ENCODE measurements at places on chromosomes 2 and 18.

DNA sequence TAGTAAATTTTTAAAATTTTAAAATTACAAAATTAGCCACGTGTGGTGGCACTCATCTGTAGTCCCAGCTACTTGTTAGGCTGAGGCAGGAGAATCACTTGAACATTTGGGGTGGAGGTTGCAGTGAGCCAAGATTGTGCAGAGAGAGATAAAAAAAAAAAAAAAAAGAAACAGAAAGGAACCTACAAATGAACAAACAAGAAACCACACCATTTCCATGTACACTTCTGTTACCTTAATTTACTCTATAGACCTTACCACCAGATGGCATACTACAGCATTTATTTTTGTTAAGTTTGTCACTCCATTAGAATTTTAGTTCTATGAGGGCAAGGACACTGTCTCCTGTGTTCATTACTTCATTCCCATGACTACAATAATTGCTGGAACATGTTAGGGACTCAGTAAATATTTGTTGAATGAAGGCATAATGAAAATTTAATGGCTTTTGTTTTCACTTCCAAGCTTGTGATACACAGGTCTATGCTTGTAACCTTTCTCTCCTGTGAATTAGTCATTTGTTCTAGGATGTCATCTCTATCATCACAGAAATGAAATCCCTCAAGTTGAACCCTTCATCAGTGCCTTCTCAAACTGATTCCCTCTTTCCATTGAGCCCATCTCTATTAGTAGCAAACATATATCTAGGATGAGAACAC, 76.0 kb downstream of the ARHGAP15 start:
- no peak for DNase-seq

GRCh38 chr2:174158003-174158402, 90.3 kb downstream of the OLA1 start:
- DNase-seq = no peak

DNA sequence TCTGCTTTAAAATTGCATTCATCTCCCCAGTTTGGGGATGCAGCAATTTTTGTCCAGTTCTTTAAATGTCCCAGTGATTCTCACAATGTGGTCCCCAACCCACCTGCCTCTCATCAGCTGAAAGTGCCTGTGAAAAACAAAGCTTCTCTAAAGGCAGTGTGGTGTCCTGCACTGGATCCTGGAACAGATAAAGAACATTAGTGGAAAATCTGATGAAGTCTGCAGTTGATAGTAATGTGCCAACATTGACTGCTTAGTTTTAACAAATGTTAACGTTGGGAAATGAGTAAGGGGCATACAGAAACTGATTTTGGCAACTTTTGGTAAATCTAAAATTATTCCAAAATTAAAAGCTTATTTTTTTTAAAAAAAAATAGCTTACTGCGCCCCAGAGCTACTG, 9.3 kb downstream of the FZD5 start:
- DNase-seq = no peak

DNA sequence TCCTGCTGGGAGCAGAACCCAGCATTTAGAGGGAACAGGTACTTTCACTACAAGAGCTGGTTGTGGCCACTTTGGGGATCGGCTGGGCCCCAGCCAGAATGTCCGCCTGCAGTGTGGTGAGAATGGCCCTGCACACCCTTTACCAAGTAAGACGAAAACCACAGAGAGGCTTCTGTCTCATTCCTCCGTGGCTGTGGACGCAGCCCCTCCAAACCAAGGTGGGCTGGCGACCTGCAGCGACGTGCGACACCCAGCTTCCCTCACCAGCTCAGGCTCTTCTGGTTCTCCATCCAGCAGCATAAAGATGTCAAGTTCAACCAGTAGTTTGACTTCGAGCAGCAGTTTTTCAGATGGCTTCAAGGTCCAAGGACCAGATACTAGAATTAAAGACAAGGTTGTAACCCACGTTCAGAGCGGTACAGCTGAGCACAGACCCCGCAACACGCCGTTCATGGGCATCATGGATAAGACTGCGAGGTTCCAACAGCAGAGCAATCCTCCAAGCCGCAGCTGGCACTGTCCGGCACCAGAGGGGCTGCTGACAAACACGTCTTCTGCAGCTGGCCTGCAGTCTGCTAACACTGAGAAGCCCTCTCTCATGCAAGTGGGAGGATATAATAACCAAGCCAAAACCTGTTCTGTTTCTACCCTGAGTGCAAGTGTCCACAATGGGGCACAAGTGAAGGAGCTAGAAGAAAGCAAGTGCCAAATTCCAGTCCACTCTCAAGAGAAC, 56.2 kb downstream of the WDSUB1 start:
- no peak for DNase-seq

- no peak for DNase-seq
Observed at GRCh38 chr2:53786352-53786704, 425 bp downstream of the ASB3 start.

DNA sequence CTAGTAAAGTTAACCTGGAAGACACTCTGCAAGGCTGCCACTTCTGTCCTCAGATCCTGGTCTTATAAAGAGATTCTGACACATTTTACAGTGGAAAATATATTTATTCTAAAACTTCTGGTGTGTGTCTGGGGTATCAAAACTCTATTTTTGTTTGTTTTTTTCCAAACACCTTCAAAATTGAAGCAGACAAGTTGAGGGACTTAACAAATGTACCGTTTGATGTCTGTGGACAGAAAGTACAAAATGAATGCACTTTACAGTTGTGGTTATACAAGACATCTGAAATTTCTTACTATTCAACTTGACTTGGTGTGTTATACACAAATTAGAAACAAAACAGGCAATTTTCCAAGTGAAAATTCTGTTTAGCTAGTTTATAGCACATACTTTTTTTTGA, 823.2 kb upstream of the SALL3 start:
- no peak for DNase-seq

GRCh38 chr2:2739231-2739795, 408.2 kb upstream of the MYT1L start:
- no peak for DNase-seq

Data from stimulated activated CD8-positive, alpha-beta memory T cell treated with anti-CD3 and anti-CD28 coated beads, Interleukin-7, amount 100 ng/mL, for 48 hours (primary cell).